CD4-positive, alpha-beta T cell treated with Interleukin-1 beta for 1 hour (primary cell): ENCODE measurements at places on chromosomes 16 and 17.
A peak's percentile ranks its signal among the peaks of the same experiment; 100 is the strongest.

GRCh38 chr16:53064081-53064578, 9.3 kb downstream of the CHD9 start:
- DNase-seq, result no peak

- DNase-seq, result no peak
Observed at GRCh38 chr17:41510251-41511065, 5.0 kb upstream of the KRT13 start.

GRCh38 chr17:48804936-48805411, 12.1 kb downstream of the TTLL6 start:
- peak; percentile 62 for DNase-seq

DNA sequence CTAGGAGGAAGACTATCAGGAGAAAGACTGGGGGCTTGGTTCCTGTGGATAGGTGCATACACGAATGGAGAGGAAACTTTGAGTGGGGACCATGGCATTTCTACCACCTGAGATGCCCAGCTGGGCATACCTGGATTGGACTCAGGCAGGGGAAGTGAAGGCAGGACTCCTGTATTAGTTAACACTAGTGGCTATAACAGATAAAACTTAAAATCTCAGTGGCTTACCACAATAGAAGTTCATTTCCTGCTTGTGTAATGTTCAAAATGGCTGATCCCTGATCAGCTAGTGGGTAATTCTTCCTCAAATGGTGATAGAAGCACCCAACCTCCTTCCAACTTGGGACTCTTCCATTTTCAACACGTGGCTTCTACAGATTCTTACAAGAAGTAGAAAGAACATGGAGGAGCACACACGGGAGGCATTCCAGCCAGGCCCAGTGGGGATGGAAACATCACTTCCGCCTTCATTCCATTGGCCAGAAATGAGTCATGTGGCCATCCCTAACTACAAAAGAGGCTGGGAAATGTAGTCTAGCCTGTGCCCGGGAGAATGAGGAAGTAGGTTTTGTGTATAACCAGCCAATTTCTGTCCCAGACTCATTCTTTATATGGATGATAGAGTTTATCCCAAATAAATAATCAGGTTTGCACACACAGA, 112.1 kb downstream of the UTP18 start:
- DNase-seq, result peak; percentile 49

DNA sequence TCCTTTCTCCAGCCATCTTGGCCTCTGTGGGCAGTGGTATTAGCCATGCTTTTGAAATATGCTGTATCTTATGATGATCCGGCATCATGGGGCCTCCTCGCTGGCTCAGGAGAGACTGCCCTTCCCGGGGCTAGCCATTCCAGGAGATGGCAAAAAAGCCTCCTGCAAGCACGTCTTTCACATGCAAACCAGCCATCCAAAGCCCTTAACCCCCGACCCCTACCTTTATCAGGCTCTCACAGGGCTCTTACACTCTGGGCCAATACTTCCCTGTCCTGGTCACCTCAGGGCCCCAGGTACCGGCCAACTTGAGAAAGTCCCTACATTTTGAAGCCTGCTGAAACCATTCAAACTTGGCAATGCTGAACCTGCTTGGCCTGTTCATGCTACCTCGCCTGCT, 36.4 kb downstream of the MYH13 start:
- DNase-seq, result no peak

DNA sequence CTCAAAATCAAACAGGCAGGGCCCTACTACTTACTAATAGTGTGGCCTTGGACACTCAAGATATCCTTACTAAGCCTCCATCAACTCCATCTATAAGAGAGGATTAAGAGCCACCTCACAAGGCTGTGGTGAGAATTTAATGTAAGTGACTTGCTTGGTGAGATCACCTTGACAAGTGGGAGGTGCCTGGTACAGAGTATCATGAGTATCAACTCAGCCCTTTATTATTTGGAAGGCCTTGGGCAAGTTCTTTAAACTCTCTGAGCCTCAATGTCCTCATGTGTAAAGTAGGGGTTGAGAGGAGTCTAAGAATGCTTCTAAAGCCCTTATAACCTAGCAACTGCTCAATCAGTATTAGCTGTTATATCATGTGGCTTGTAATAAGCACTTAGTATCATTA, 15.0 kb downstream of the THUMPD1 start:
- DNase-seq, result no peak

DNA sequence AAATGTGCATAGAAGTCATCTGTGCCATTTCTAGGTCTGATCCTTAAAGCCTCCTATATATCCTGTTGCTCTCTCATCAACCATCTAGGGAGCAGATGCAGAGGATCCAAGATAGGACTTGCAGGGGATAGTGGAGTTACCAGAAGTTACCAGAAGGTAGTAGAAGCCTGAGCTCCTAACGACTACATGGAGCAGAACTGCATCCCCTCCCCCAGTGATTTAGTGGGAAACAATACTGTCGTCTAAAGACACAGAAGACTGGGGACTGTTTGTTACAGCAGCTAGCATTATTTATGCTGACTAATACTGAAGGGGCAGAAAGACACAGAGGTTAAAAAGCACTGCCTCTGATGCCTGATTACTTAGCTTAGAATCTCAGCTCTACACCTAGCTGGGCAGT, 15.8 kb downstream of the GP2 start:
- no peak for DNase-seq

DNA sequence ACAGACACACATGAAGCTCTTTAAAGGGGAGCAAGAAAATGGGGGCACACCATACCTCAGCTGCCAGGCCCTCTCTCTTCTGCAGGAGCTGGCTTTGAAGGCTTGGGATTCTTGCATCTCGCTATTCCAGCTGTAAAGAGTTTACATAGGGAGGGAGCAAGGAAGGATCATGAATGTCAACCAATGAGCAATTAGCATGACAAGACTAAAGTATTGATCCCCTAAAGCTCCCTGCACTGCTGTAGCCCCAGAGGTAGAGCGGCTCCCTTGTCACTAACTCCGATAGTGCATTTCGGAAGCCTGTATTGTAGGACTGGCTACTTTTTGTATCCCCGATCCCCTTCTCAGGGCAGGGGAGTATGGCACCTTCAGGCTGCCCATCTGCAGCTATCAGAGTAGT, 113.4 kb upstream of the PMFBP1 start:
- no peak for DNase-seq

DNA sequence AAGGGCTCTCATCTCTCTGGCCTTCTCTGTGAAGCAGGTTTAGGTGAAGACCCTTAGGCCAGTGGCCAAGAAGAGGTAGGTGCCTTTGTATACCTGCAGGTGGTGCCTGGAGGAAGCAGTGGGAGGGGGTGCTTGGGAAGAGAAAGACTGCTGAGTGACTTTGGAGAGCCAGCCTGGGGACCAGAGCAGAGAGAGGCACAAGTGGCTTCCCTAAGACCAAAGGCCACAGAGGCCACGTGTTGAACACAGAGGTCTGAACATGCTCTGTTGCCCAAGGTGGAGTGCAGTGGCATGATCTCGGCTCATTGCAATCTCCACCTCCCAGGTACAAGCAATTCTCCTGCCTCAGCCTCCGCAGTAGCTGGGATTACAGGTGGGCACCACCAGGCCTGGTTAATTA, 103.5 kb downstream of the CPPED1 start:
- DNase-seq, result no peak

DNA sequence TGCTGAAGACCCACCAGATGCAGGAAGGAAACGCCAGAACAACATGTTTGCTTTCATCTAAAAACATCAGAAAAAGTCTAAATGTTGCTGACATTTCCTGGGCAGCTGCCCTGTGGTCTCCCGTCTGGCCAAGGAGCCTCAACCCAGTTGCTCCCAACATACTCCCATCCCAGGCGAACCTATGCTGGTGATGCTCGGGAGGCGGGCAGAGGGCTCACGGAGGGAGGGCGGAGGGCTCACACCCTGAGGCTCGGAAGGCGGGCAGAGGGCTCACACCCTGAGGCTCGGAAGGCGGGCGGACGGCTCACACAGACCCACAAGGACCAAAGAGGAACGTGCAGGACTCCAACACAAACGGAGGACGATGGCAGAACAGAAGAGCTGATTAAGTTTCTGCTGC, 135.4 kb downstream of the ANKRD11 start:
- DNase-seq, result no peak

GRCh38 chr17:34601416-34601815, 22.0 kb downstream of the TMEM132E start:
- DNase-seq, result no peak

GRCh38 chr17:58665946-58666857, 25.6 kb downstream of the TEX14 start:
- no peak for DNase-seq

DNA sequence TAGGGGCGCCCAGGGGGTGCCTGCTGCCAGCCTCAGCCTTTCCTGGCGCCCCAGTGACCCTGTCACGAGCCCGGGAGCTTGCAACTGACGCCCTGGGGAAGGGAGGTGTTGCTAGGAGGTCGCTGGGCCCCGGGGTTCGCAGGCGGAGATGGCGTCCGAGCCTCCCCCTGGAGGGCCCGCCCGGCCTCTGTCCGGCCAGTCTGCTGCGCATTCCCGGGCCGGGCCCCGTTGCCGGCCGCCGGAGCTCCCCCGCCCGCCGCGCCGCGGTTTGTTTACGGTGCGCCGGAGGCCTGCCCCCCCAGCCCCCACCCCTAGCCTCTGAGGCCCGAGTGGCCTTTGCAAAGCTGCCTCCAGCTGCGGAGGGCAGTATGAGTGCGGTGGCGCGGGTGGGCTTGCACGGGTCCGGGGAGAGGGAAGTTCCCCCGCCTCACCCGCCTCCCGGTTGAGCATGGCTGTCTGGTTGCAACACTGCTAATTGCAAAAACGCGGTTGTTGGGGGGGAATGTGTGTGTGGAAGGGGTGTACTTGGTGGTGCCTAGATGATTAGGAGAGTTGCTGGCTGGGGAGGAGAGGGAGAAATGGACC, 514 bp downstream of the THRA start:
- peak; percentile 31 for DNase-seq

DNA sequence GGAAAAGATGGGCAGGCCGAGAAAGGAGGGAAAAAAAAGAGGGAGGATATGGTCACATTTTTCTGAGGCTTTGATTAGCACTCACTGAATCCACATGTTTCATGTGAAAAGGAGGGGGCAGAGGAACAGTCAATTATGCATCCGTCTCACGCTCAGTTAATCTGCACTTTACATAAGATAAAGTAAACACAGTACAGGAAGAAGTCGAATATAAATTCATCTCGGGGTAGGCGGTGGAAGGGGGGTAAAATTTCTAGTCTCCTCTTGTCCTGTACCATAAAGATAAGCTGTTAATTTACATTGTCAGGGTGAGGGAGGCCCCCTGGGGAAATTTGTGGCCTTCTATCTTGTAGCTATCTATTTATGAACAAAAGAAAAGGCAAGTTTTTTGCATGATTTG, 73.1 kb upstream of the CES5A start:
- no peak for DNase-seq

- DNase-seq, result peak; percentile 31
Observed at GRCh38 chr16:23924128-23924527, 88.3 kb downstream of the PRKCB start.
